Activated T-cell treated with anti-CD3 and anti-CD28 coated beads, Interleukin-2, amount 50 U/mL, for 72 hours (primary cell): ENCODE measurements at places on chromosomes 7 and 10. TPM values are rescaled to one million over a fixed set of nuclear protein-coding genes. Genes with fewer than 3 reads are reported as not detected.

DNA sequence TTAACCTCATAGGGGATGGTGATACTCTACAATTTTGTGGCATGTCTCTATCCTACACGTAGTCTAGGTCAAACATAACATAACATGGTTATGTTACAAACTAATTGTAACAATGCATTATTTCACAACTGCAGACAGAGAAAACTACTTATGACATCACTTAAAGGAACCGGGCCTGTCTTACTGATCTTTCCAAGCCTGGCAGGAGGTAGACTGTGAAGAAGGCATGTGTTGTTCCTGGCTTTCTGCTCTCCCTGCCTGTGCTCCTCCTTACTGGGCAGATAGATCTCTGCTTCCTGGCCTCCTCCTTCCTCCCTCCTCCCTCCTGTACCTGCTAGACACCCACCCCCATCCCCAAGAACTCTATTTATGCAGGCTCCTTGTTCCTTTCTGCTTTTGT lies 5.4 kb downstream of the CACNB2 start:
- no peak overlapping the region for H3K4me3 ChIP-seq
- H3K27me3 ChIP-seq = peaks cover 23% of the 10 kb centered on the region
- DNase-seq = no peak
- no peak overlapping the region for H3K27ac ChIP-seq
- H3K36me3 ChIP-seq = no peaks in the 10 kb centered on the region
- H3K4me1 ChIP-seq = no peaks in the 10 kb centered on the region

DNA sequence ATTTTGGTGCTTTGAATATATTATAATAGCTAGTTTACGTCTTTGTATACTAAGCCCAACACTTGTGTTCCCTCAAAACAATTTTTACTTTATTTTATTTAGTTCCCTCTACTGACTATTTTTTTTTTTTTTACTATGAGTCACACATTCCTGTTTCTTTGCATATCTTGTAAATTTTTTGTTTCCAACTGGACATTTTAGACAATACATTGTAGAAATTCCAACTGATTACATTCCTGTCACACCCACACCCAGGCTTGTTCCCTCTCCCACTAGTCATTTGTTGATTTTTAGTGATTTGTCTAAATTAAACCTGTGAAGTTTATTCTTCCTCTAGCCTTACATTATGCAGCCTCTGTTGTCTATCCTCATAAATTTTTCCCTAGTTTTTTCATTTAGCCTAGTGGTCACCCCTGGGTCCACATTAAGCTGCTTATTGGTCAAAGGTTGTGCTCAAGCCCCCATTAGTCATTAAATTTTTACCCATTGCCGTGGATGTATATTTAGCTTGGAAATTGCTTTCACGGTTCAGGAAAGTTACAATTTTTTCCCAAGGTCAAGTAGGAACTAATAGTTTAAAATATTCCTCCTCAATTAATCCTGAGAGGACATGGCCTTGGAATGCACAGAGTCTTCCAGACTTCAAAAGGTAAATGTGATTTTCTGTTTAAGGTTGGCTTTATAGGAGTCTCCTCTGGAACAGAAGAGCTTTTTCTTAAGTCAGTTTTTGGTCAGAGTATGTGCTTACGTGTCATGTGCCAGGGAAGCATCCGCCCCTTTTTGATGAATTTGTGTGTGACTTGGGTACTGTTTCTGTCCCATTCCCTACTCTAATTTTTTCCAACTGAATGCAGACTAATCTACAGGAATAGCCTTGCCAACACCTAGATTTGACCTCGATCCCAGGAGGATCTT lies 207.6 kb upstream of the TMEM72 start:
- no peak for DNase-seq
- H3K4me1 ChIP-seq = no peaks in the 10 kb centered on the region
- no peaks in the 10 kb centered on the region for H3K27me3 ChIP-seq
- H3K27ac ChIP-seq = no peak overlapping the region

DNA sequence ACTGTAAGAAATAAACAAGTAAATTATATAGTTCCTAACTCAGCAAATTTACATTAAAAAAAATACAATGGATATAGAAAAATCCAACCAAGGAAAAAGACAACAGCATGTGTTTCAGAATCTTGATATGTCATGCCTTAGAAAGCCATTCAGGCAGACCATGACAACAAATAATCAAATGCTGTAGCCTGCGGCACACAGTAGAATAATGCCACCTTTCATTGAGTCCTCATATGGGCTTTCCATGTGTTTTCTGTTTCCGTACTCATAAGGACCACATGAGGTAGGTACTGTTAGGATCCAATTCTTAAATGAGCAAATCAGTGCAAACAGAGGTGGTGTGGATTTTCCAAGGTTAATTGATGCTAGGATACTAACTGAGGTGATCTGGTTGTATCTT lies 138.6 kb downstream of the CUBN start:
- no peak for DNase-seq
- peaks cover 8% of the 10 kb centered on the region for H3K4me1 ChIP-seq
- no peak overlapping the region for H3K27ac ChIP-seq
- H3K27me3 ChIP-seq = no peaks in the 10 kb centered on the region

- H3K27ac ChIP-seq = no peak overlapping the region
- H3K36me3 ChIP-seq = peaks cover 7% of the 10 kb centered on the region
Measured at GRCh38 chr10:93434991-93435491, 47.1 kb downstream of the MYOF start.

DNA sequence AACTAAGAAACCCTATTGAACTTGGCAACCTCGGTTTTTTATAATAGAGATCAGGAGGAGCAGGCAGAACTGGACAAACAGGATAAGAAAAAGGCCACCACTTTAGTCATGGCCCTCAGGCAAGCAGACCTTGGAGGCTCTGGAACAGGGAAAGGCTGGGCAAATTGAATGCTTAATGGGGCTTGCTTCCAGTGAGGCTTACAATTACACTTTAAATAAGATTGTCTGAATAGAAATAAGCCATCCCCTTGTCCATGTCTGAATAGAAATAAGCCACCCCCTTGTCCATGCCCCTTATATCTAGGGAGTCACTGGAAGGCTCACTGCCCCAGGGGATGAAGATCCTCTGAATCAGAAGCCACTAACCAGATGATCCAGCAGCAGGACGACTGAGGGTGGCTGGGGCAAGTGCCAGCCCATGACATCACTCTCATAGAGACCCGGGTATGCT lies 40.6 kb downstream of the AKR1B15 start:
- H3K4me1 ChIP-seq = no peaks in the 10 kb centered on the region
- H3K36me3 ChIP-seq = no peaks in the 10 kb centered on the region
- H3K4me3 ChIP-seq = no peak overlapping the region
- peaks cover 29% of the 10 kb centered on the region for H3K27me3 ChIP-seq
- H3K27ac ChIP-seq = no peak overlapping the region

DNA sequence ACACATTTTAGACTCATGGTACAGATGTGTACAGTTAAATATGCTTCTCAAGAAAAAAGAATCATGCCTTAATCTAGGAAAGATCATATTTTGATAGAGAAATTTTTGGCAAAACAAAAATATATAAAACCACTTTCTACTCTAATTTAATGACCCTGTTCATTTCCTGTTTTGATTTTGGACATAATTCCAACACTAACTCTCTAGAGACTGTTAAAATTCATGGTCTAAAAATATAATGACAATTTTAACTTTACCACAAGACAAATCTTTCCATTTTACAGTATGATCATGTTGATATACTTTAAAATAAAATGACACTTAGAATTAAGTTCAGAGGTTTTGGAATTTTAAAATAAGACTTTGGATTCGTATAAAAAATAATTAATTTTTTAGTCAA lies 45.2 kb downstream of the PRKG1 start:
- H3K27me3 ChIP-seq = no peaks in the 10 kb centered on the region
- H3K4me1 ChIP-seq = no peaks in the 10 kb centered on the region
- no peaks in the 10 kb centered on the region for H3K36me3 ChIP-seq
- no peak overlapping the region for H3K4me3 ChIP-seq
- no peak for DNase-seq
- H3K27ac ChIP-seq = no peak overlapping the region

GRCh38 chr10:29735628-29736365 lies 101.0 kb upstream of the SVIL start:
- peaks cover 24% of the 10 kb centered on the region for H3K27me3 ChIP-seq
- peak overlapping the region; percentile 87 for H3K4me3 ChIP-seq
- H3K36me3 ChIP-seq = no peaks in the 10 kb centered on the region
- H3K4me1 ChIP-seq = peaks cover 26% of the 10 kb centered on the region
- no peak overlapping the region for H3K27ac ChIP-seq
- peak; percentile 93 for DNase-seq

DNA sequence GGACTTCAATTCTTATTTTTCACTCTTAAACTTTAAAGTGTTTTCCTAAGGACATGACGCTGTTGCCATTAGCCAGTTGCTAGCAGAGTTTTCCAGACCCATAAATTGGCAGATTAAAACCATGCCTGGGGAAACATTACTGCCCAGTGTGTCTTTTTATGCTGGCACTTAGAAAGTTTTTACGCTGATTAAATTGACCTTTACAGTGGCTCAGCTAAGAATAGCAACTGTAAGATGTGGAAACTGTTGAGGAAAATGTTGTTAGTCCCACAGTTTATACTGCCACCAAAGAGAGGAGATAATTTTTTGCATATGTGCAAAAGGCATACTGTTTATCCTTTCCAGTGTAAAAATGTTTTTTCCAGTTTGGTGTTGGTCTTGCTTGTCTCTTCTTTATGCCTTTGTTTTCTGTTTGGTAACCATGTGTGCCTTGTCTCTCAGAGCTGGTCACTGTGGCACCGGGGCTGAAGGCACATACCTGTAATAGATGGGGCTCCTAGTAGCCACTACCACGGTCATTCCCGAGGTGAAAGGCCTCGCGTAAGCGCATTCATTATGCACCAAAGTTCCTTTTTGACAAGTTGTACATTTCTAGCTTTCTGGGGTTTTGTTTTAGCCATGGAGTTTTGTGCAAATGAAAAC lies 45.3 kb downstream of the CYP17A1 start:
- H3K4me3 ChIP-seq = no peak overlapping the region
- no peak for DNase-seq
- H3K36me3 ChIP-seq = peaks cover 3% of the 10 kb centered on the region
- H3K27ac ChIP-seq = no peak overlapping the region
- H3K4me1 ChIP-seq = peaks cover 20% of the 10 kb centered on the region

DNA sequence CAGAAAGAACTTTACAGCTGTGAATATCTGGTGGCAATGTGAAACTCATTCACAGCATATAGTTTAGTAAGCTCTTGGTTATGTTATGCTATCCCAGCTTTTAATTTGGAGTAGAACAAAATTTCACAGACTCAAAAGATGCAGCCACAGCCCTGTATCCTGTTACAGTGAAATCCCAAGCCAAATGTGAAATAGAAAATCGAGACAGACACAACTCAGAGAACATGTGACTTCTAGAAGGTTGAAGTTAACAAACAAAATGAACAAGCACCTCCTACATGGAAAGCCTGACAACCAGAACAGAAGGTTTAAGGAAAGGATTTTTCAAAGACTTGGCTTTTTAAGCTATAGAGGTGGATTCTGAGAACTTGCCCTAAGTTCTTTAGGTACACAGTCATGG lies 39.6 kb downstream of the JAZF1 start:
- no peaks in the 10 kb centered on the region for H3K27me3 ChIP-seq
- no peak overlapping the region for H3K27ac ChIP-seq
- no peak for DNase-seq
- H3K4me1 ChIP-seq = peaks cover 7% of the 10 kb centered on the region
- H3K36me3 ChIP-seq = no peaks in the 10 kb centered on the region

DNA sequence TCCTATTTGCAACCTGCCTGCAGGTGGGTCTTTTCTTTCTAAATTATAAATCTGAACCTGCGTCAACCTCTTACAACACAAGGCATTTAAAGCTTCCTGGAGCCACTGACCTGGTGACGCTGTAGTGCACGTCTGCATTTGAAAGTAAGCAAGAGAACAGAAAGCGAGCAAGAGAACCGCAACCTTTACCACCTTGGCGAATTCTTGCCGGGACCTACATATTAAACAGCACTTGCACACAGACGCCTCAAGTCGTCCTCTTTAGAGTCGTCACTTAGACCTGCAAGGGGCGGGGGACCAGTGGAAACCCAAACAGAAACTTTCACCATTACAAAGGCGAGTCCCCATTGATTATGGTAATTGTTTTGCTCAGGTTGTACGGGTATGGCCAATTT lies 9.5 kb downstream of the GLI3 start:
- peak; percentile 45 for DNase-seq
- H3K4me3 ChIP-seq = peak overlapping the region; percentile 90
- peaks cover 70% of the 10 kb centered on the region for H3K27me3 ChIP-seq
- peaks cover 5% of the 10 kb centered on the region for H3K4me1 ChIP-seq
- H3K36me3 ChIP-seq = no peaks in the 10 kb centered on the region
- H3K27ac ChIP-seq = no peak overlapping the region

GRCh38 chr10:128047351-128047750 lies 78.9 kb downstream of the MKI67 start:
- H3K4me3 ChIP-seq = peak overlapping the region; percentile 92
- H3K4me1 ChIP-seq = peaks cover 48% of the 10 kb centered on the region
- H3K27ac ChIP-seq = peak overlapping the region; percentile 92
- H3K36me3 ChIP-seq = peaks cover 5% of the 10 kb centered on the region

GRCh38 chr10:7908541-7909210 lies 90.4 kb downstream of the TAF3 start:
- no peaks in the 10 kb centered on the region for H3K27me3 ChIP-seq
- no peak overlapping the region for H3K27ac ChIP-seq
- DNase-seq = no peak
- H3K4me1 ChIP-seq = peaks cover 6% of the 10 kb centered on the region
- no peaks in the 10 kb centered on the region for H3K36me3 ChIP-seq

DNA sequence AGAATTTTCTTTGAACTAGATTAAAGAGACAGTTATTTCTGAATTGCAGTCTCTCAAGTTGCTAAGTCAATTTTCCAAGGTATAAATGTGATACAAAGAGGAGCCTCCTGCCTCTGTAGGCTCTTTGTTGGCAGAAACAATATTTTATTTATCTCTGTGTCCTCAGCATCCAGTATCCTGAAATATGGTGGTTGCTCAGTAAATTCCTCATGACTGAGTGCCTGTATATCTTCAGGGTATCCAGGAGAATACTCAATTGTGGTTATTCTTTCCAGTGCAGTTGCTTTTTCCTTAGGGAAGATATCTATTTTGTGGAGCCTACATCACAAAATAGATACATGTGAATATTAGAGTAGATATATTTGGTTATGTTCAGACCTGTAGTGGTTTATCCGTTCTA lies 144.8 kb upstream of the FERD3L start:
- DNase-seq = no peak
- no peak overlapping the region for H3K4me3 ChIP-seq
- H3K27ac ChIP-seq = no peak overlapping the region
- no peaks in the 10 kb centered on the region for H3K4me1 ChIP-seq
- H3K27me3 ChIP-seq = no peaks in the 10 kb centered on the region

DNA sequence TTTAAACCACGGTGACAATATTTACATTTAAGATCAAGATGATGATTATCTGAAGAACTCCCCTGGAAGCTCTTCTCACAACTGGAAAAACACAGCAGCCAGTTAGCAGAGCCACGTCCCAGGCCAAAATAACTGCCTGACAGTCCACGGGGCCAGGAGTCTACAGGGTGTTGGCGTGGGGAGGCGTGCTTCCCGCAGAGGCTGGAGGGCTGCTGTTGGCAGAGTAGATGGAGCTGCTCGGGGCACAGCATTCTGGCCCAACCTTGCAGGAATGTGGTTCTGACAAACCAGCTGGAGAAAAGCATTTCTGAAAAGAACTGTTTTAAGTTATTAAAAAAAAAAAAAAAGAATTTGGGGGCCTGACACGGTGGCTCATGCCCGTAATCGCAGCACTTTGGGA lies 177.9 kb downstream of the EBF3 start:
- DNase-seq = no peak
- H3K4me1 ChIP-seq = no peaks in the 10 kb centered on the region
- H3K27ac ChIP-seq = no peak overlapping the region
- no peaks in the 10 kb centered on the region for H3K27me3 ChIP-seq

FZD1 gene
- 1.0 TPM for total RNA-seq

MYH16 gene
- total RNA-seq = not detected

CALML3 gene
- total RNA-seq = not detected

DUSP5 gene
- total RNA-seq = 122 TPM

NKX2-3 gene
- not detected for total RNA-seq

SVIL gene
- 14.2 TPM for total RNA-seq

TMEM273 gene
- total RNA-seq = 22.5 TPM

GHRHR gene
- not detected for total RNA-seq
